NCI-H1417 treated with DMSO at 0.1 percent for 48 hours (cell line): ENCODE measurements at places on chromosomes 4 and X.

DNA sequence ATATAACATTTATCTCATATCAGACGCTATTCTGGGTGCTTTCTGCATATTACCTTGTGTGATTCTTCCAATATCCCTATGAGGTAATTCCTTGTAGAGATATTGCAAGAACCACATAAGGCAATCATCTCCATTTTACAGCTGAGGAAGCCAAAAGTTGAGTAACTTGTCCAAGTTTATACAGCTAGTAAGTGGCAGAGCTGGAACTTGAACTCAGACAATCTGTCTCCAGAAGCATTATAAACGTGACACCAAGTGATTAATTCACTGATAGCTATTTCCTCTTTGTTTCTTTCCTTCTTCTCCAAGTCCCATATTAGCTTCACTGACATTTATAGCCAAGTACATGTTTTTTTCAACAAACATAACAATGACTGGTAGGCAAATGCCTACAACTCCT, 7.3 kb downstream of the EMCN start:
- no peak for DNase-seq

- no peak for DNase-seq
Observed at GRCh38 chrX:42097486-42097885, 174.1 kb upstream of the CASK start.

GRCh38 chr4:754221-755120, 48.8 kb downstream of the PCGF3 start:
- no peak for DNase-seq

- no peak for DNase-seq
Observed at GRCh38 chr4:126364311-126364911, 1049.7 kb downstream of the FAT4 start.

- DNase-seq, result peak; percentile 31
Observed at GRCh38 chr4:188976644-188977115, 837.4 kb downstream of the TRIML1 start.

DNA sequence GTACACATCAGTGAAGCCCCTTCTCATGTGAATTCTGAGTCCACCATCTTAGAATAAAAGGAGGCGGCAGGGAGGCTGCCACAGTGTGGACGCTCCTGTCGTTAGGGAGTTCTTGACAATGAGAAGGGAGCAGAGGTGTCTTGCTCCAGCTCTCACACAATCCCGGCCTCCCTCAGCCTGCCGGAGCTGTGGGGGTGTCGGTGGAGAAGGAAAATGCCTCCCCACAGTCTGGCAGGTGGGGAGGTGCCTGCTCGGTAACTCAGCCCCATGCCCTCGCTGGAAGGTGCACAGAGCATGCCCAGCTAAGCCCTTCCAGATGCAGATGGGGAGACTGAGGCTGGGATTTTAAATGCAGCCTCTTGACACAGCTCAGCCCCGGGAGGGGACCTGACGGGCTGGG, 20.0 kb upstream of the SH3TC1 start:
- DNase-seq, result no peak

- no peak for DNase-seq
Observed at GRCh38 chrX:151912780-151913179, at the start of gene MAGEA4. Gene MAGEA4 (plus strand): TSS chrX:151912889. CDS start chrX:151923665, 10,776 bp downstream.

GRCh38 chr4:11436673-11437072, 8.0 kb upstream of the HS3ST1 start:
- no peak for DNase-seq

DNA sequence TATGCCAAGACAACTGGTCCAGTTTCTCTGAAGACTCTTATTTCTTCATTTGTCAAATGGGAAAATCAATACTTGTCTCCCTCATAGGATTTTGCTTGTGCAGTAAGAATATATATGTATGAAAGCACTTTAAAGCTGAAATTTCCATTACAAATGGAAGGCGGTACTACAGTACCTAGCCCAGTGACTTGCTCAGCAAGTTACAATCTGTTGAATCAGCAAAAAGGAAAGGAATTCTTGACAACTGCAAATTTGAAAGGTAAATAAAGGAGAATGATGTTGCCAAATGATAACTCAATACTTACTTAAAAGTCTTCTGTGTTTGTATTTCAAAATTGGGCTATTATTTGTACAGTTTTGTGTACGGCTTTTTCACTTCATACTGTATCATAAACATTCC, 71.1 kb downstream of the PKD2 start:
- DNase-seq, result no peak

DNA sequence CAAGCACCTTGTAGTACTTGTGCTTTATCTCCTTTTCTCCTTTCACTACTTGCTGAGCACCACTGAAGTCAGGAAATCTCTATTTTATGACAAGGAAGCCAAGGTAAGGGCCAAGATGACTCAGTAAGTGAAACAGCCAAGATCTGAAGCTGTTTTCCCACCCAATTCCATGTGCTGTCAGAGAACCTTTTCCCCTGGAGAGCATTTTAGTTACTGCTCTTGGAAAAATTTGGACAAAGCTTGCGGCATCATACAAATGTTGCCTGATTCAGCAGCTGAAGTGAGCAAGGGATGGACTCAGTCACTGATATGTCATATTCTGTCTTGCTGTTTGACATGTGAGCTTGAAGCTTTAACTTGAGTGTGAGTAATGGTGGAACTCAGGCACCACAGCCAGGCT, 391.4 kb downstream of the RAB28 start:
- no peak for DNase-seq

GRCh38 chrX:43552156-43552555, 103.9 kb upstream of the MAOA start:
- DNase-seq, result no peak

GRCh38 chr4:87392183-87392582, 1.2 kb upstream of the HSD17B11 start:
- no peak for DNase-seq

DNA sequence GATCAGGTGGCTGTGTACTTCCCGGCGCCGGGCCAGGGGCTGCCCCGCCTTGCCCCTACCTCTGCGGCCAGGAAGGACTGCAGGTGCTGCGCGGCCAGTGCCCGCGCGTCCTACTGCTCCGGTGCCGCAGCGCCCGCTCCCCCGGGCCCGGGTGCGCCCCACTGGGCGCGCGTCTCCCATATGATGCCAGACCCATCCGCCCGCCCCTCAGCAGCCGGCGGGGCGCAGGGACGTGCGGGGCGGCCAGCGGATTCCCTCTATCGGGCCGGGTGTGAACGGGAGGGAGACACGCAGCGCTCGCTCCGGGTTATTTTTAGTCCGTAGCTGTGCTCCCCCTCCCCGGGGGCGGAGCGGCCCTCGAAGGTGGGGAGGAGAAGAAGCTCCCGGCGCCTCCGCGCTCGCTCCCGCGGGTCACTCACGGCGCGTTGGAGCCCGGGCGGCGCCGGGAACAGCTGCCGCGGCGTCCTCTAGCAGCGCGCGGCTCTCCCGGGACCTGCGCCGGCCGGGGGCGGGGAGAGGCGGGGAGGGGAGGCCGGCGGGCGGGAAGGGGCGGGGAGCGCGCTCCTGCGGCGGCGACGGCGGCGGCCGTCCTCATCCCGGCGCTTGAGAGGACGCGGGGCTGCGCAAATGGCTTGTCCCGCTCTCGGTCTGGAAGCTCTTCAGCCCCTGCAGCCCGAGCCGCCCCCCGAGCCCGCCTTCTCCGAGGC, 103.6 kb downstream of the UCHL1 start:
- DNase-seq, result peak; percentile 39

- no peak for DNase-seq
Observed at GRCh38 chr4:31204874-31205273, 484.7 kb downstream of the PCDH7 start.

DNA sequence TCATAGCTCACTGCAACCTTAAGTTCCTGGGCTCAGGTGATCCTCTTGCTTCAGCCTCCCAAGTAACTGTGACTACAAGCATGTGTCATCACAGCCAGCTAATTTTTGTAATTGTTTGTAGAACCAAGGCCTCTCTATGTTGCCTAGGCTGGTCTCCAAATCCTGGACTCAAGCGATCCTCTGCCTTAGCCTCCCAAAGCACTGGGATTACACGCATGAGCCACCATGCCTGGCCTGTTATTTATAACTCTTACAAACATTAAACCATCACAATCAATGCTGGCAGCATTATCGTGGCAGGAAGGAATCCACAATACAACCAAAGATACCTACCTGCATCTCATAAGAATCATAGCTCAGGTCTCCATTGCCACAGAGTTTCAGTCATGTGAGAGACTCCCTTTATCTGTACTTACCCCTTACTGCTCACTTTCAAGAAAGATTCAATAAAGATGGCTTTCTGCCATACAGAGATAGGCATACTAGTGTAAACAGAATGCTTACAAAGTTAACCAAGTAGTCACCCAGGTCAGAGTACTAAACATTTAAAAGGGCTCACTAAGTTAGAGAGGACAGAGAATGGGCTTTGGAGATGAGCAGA, 48.5 kb downstream of the SMIM31 start:
- no peak for DNase-seq

DNA sequence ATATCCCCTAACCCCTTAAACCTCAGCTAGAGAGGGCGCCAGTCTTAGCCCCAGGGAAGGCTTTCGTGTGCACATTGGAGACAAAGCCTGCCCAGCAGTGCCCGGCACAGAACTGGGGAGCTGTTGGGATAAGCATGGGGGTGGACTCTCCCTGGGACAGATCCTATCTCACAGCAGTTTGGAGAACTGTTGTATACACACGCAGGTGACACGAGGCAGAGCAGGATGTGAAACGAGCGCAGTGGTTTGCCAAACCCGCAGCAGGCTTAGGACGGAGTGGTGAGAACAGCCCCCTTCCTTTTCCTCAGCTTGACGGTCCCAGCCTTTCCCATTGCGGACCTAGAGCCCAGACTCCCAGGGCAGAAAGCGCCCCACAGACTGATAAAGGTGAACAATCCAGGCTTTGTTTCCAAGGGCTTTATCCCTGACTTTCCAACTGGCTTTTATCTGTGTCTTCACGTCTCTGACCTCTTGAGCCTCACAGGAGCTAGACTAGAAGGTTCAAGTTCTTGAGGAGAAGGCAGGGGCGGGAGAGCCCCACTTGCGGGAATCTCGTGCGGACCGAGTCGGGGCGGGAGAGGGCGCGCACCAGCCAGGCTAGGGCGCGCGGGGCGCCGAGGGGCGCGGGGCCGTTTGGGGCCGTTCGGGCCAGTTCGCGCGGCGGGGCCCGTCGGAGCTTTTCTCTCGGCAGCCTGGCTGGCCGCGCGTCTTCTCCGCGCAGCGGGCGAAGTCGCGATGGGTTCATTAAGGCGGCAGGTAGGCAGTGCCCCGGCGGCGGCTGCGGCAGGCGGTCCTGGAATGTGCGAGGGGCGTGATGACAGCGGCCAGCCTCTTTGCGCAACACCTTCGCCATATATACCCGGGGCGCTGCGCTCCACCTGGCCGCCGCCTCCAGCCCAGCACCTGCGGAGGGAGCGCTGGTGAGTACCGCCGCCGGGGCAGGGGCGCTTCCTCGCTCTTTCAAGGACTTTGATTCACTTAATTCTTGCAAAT, at the start of gene SLC34A2:
Gene SLC34A2, plus strand, starts transcription at position 881 of the 993 bp plus-strand sequence. CDS start 6,650 bp downstream, outside the sequence.
- DNase-seq, result no peak

GRCh38 chrX:24748196-24748595, 54.5 kb downstream of the POLA1 start:
- DNase-seq, result no peak

DNA sequence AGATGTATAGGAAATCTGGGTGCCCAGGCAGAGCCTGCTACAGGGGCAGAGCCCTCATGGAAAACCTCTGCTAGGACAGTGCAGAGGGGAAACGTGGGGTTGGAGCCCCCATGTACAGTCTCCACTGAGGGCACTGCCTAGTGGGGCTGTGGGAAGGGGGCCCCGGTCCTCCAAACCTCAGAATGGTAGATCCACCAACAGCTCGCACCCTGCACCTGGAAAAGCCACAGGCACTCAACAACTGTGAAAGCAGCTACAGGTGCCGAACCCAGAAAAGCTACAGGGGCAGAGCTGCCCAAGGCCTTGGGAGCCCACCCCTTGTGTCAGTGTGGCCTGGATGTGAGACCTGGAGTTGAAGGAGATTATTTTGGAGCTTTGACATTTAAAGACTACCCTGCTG, 5.4 kb upstream of the XPNPEP2 start:
- no peak for DNase-seq

- DNase-seq, result no peak
Observed at GRCh38 chr4:74166818-74167217, 8.9 kb downstream of the MTHFD2L start.

GRCh38 chrX:78514852-78515251, 144.3 kb downstream of the RTL3 start:
- DNase-seq, result no peak

DNA sequence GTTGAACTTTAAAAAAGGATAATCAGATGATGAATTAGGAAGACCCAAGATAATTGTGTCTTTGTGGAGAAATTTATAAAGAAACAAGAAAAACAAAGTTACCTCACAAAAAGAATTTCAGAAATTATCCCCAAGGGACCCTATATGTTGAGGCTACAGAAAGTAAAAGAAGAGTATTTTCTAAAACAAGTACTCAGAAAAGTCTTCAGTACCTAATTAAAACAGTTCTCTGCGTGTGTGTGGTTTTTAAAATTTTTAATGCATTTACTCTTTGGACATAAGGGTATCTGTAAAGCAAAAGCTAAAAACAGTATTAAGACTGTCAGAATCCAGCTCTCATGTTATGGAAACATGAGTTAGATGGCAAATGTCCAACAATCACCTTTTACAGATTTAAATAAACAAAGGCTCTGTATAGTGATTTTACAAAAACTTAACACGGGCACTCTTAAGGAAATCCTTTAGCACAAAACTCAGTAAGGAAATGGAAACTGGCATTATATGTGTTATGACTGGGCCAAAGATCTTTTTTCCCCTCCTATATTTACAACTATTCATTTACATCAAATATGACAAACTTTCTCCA, 187.5 kb downstream of the NSUN7 start:
- DNase-seq, result no peak

- no peak for DNase-seq
Observed at GRCh38 chr4:158053086-158053485, 119.7 kb downstream of the GASK1B start.

DNA sequence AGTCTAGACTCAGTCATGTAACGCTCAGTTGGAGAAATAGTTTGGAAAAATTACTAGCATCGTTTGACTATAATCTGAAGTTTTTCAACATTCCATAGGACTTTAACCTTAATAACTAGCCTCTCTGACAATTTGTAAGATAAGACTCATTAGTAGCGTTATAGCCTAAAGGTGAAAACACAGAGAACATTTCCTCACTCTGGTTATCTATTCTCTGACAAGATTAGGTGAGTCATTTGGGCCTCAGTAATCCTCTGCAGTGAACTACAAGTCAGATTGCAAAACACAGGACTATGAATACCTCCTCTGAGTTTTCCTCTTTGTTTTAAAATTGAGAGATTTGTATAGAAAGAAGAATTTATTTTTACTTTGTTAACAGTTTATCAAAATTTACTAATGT, 31.8 kb upstream of the PDLIM5 start:
- DNase-seq, result no peak

DNA sequence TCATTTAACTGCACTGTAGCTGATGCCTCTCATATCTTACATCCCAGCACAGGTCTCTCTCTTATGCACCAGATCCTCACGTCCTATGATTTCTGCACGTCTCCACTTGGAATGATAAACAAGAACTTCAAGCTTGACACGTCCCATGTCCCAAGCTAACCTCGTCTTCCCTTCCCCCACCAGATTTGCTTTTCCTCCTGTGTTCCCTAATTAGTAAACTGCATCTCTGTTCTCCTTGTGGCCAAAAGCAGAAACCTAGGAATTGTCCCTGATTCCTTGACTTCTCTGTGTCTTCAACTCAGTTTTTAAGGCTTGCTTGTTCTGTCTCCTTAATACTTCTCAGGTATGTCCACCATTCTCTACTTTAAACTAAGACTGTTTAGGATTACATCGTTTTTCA, 171.9 kb downstream of the BMPR1B start:
- no peak for DNase-seq
